ENCODE measurements at places on chromosomes 11 and 22. TPM values are rescaled to one million over a fixed set of nuclear protein-coding genes. Genes with fewer than 3 reads are reported as not detected.

MMP1 gene
- not detected for total RNA-seq

DNA sequence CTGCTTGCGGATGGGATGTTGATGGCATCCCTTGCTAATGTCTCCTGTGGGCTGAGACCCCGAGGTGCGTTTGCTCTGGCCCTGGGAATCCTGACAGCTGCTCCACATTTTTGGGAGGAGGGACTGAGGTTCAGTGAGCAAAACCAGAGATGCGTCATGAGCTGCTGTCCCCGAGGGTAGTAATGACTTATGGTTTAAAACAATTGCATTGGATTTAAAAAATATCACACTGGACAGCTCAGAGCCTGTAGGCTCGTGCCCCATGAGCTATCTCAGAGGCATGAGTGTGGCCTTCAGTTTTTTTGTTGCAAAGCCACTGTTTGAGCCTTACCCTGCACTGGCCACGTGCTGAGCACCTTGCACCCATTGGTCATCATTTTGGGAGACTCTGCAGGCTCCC is 20.9 kb upstream of the PARVG start:
- DNase-seq: no peak
- peaks cover 3% of the 10 kb centered on the region for H3K36me3 ChIP-seq
- H3K4me3 ChIP-seq: no peak overlapping the region
- H3K4me1 ChIP-seq: no peaks in the 10 kb centered on the region
- no peak overlapping the region for H3K27ac ChIP-seq

LRP4 gene
- total RNA-seq: 4.9 TPM

DNA sequence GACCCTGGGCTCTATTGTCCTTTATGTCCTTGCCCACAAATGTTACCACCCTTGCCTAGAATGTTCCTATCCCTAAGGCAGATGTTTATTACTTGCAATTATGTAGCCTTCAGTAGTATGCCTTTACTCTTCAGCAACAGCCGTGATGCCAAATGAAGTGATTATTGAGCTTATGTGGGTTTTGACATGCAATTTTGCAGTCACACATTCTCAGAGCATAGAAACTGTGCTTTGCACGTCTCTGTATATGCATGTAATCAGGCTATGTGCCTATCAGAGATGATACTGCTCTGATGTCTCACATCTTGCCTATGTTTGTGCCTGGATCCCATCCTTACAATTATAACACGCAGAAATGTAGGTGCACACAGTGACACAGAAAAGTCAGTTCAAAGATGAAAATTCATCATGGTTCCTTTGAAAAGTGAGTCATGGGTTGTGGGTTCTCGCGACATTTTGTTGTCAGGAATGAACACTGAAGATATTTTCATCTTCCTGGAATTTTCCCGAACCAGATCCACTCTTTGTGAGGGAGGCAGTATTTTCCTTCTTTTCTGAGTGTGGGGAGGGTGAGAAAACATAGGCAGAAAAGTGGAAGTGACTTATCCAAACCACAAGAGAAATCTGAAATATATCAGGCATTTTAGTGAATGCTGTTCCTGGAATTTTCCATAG is 81.1 kb downstream of the BMAL1 start:
- H3K27ac ChIP-seq: no peak overlapping the region
- H3K4me1 ChIP-seq: no peaks in the 10 kb centered on the region
- peaks cover 46% of the 10 kb centered on the region for H3K36me3 ChIP-seq
- no peak overlapping the region for H3K4me3 ChIP-seq
- no peaks in the 10 kb centered on the region for H3K27me3 ChIP-seq
- DNase-seq: no peak

CHCHD10 gene
- 2.0 TPM for total RNA-seq

SERHL2 gene
- 3.1 TPM for total RNA-seq

DNA sequence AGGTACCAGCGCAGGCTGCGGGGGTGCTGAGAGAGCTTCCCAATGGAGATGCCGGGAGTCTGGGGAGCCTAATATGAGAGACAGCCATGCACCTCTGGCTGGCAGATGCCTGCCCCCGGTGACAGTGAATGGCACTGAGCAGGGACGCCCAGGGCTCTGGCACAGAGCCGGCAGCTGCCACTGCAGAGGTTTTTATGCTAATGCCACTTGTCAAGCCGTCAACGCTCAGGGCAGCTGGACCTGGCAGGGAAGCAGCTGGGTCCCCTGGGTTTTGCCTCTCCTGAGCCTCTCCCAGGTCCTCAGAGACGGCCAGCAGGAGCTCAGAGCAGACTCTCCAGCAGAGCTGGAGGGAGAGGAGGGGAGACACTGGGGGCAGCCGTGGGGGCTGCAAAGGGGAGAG is 573.6 kb downstream of the BUD13 start:
- H3K36me3 ChIP-seq: no peaks in the 10 kb centered on the region
- no peaks in the 10 kb centered on the region for H3K27me3 ChIP-seq
- H3K4me3 ChIP-seq: no peak overlapping the region

All from ascending aorta (tissue), 2 donors.